ENCODE measurements at places on chromosomes 1 and 21.

GRCh38 chr1:98389809-98390208 lies 271.7 kb upstream of the SNX7 start:
- no peak for DNase-seq
- no peak overlapping the region for H3K27ac ChIP-seq
- H3K27me3 ChIP-seq: no peaks in the 10 kb centered on the region
- no peak overlapping the region for H3K4me3 ChIP-seq

DNA sequence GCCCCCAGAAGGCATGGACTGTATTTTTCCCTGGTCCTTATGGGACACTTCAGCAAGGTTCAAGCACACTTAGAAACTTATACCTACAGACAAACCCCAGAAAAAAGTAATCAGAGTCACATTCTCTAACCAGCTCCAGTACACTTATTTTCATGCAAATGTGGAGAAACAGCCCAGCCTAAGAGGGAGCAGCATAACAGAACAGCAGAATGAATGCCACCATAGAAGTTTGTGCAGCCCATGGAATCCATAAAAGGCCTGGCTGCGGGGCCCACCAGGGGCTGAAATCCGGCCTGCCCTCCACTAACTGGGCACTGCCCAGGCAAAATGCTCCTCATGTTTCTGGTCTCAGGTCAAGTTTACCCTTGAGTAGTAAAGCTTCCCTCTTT lies 60.4 kb upstream of the ATP1A1 start:
- peaks cover 18% of the 10 kb centered on the region for H3K4me1 ChIP-seq
- no peak overlapping the region for H3K4me3 ChIP-seq
- no peaks in the 10 kb centered on the region for H3K36me3 ChIP-seq
- DNase-seq: no peak
- H3K27ac ChIP-seq: no peak overlapping the region

GRCh38 chr21:44572959-44573583 lies 458 bp upstream of the KRTAP10-4 start:
- no peak overlapping the region for H3K4me3 ChIP-seq
- no peak overlapping the region for H3K27ac ChIP-seq
- H3K4me1 ChIP-seq: peaks cover 2% of the 10 kb centered on the region

DNA sequence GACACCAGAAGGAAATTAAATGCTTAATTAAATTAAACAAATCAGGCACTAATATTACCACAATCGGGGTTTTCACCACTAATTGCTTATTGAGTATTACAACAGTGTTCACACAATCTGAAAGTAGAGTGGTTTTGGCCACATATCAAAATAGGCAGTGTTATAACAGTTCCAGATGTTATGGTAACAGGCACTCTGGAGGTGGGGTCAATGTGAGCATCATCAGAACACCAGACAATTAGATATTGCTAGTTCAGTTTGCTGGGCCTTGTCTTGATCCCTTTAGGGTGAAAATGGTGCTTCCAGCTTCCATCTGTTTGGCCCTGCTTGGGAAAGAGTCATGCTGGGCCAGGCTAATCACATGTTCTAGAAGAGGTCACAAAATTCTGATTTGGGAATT lies 14.5 kb upstream of the DDAH1 start:
- H3K27me3 ChIP-seq: no peaks in the 10 kb centered on the region
- H3K27ac ChIP-seq: no peak overlapping the region
- no peaks in the 10 kb centered on the region for H3K4me1 ChIP-seq
- DNase-seq: no peak

- no peaks in the 10 kb centered on the region for H3K4me1 ChIP-seq
- no peaks in the 10 kb centered on the region for H3K27me3 ChIP-seq
- no peak for DNase-seq
- no peak overlapping the region for H3K4me3 ChIP-seq
- no peak overlapping the region for H3K27ac ChIP-seq
Observed at GRCh38 chr1:75265792-75266191, 131.6 kb downstream of the LHX8 start.

Measured in CD4-positive, alpha-beta T cell (primary cell).